Hematopoietic multipotent progenitor cell treated with erythropoietin and hydrocortisone succinate and interleukin-3 and kit ligand, for 6 days (in vitro differentiated cells): ENCODE measurements at places on chromosomes 12 and 14.

DNA sequence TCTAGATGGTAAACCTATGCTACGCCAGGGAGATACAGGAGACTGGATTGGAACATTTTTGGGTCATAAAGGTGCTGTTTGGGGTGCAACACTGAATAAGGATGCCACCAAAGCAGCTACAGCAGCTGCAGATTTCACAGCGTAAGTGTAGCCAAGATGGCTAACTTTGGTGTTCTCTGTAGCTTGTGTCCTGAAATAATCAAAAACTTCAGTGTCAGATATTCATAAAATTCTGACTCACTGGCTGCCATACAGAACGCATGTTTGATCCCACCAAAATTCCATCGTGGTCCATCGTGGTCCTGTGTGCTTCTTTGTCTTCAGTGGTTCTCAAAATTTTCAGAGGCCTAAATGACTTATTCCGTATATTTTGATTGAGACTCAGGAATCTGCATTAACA is 1.3 kb downstream of the STRAP start:
- DNase-seq = no peak

- peak; percentile 71 for DNase-seq
Observed at GRCh38 chr12:130818635-130819576, 20.1 kb downstream of the STX2 start.

GRCh38 chr12:102167821-102168604 is 29.6 kb downstream of the PMCH start:
- DNase-seq = no peak

DNA sequence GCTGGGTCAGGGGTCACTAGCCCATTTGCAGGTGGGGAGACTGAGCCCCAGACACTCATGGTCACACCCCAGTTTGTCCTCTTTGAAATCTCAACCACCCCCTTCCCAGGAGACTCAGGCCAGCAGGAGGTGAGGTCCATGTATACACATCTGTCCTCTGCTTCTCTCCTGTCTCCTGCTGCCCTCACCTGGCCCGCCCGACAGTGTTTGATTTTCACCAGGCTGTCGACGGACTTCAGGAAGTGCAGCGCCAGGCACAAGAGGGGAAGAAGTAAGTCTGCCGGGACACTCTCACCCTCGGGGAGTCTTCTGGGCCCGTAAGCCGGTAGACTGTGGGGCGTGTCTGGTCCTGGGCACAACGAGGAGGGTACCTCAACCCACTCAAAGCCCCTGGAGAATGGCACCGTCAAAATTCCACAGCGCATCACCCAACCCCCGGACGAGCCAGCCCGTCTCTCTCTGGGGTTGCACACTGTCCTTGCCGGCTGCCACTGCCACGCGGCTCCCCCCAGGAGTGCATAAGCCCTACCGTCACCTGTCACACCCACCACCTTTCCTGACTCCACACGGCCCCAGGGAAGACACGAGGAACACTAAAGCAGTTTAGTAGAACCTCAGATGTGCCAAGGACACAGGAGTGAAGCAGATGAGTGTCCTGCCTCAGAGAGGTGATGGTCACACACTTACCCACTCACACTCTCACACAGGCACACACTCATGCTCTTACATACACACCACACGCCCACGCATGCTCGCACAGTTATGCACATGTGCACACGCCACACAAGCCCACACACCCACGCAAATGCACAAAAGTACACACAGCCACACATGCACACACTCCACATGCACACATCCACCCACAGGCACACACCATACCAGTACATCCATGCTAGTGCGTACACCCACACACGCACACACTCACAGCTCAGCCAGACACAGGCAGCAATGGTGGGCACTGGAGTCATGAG is 13.1 kb upstream of the SIVA1 start:
- no peak for DNase-seq

- no peak for DNase-seq
Observed at GRCh38 chr12:12648951-12649650, 37.4 kb downstream of the CREBL2 start.

DNA sequence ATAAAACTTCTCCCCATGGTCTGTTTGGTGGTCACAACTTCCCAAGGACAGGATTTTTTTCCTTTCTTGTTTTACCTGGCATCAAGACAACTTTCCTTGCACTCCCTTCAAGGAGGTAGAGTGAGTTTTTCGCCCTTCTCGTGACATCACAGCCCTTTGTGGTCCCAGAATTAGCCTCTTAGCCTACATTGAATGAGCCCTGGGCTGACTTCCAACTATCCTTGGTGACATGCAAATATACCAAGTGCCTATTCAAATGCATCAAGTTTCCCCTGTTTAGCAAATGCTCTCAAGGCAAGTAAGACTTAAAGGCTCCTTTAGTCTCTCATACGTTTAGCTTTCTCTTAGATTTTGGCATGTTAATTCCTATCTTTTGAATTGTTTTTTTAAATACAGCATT is 36.6 kb downstream of the TC2N start:
- no peak for DNase-seq

DNA sequence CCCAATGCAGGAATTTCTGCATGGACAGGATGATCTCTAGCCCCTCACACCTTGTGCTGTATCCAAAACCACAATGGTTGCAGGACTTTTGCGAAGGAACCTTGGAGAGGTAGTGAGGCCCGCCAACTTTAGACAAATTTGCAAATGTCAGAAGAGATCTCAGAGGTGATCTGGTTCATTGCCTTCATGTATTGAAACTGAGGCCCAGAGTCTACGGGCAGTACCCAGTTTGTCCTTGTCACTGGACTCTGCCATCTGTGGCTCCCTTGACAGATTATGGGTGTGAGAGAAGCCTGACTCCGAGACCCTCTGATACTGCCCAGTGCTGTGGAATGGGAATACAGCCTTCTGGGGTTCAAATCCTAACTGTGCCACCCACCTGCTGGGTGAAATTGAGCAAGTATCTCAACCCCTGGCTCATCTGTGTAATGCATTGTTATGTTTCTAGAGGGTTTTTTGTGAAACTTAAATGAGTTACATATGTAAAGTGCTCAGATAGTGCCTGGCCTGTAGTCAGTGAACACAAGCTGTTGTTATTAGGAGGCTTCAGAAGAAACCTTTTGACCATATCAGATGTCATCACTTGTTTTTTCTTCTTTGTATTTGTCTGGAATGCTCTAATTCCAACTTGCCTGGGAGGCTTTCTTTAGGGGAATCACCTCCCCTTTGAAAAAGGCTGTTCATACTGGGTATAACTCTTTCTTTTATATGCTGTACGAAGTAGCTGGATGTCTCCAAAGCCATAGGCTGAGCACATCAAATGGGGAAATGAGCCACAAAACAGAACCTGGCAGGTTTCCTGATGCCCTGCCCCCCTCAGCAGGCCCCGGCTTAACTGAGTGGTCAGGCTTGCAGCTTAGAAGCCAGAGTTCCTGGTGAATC is 71.4 kb upstream of the SRSF5 start:
- peak; percentile 80 for DNase-seq

DNA sequence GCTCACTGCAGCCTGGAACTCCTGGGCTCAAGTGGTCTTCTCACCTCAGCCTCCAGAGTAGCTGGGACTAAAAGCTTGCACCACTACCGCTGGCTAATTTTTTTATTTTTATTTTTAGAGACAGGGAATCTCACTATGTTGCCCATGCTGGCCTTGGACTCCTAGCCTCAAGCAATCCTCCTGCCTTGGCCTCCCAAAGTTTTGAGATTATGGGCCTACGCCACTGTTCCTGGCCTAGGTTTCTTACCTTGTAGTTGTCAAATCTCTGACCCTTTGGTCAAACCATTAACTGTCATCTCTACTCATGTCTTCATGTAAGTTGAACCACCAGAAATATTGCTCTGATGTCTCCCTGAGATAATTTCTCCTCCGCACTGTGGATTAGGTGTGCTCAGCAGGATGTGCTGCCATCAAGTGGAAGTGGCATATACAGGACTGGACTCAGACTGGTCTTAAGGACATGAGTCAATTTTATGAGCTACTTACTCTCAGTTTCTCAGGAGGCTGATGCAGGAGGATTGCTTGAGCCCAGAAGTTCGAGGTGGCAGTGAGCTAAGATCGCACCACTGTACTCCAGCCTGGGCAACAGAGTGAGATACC is 28.5 kb downstream of the ACTR6 start:
- peak; percentile 60 for DNase-seq

GRCh38 chr14:52730709-52731111 is 744 bp downstream of the STYX start:
- peak; percentile 53 for DNase-seq

DNA sequence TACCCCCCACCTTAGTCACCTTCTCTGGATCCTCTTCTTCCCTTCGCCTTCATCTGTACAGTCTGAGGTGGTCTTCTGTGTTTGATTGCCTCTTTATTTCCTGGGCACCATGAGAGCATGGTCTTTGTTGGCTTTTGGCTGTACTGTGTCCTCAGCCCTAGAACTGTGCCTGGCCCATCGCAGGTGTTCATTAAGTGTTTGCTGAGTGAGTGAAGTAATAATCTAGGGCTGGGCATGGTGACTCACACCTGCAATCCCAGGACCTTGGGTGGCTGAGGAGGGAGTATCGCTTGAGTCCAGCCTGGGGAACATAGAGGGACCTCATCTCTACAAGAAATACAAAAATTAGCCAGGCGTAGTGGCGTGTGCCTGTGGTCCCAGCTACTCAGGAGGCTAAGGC is 13.9 kb downstream of the ALDH2 start:
- no peak for DNase-seq

DNA sequence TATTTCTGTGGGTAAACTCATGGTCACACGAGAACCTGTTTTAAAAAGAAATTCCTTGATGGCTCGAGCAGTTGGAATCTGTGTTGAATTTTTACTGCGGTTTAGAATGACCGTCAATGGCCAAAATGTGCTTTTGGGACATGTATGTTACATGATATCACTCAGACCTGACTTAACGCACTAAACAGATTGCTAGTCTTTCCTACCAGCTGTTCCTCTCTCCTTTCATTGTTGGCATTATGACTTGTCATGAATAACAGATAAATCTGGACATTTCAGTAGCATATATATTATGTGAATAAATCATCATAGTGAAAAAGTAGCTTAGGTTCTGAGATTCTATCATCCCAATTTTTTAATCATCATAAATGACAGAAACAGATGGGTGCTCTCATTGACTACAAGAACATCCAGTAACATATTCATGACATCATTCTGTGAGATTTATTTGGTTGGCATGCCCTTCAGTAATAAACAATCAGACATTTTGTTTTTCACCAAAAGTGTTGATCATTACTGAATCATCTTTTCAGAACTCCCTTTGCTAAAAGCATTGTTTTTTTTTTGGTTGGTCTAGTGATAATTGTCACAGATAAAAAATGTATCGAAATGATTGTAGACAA is 57.9 kb upstream of the NAV3 start:
- no peak for DNase-seq

DNA sequence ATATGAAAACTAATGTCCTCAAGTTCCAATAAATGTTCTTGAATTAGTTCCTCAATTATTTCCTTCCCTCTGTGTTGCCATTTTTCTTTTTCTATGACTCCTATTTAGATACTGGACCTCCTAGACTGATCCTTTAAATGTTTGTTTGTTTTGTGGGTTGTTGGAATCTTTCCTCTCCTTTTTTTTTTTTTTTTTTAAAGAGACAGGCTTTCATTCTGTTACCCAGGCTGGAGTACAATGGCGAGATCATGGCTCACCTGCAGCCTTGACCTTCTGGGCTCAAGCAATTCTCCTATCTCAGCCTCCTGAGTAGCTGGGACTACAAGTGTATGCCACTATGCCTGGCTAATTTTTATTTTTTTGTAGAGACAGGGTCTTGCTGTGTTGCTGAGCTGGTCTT is 9.6 kb downstream of the PRKAG1 start:
- no peak for DNase-seq

GRCh38 chr14:73795974-73796373 is 55.7 kb upstream of the PTGR2 start:
- no peak for DNase-seq

DNA sequence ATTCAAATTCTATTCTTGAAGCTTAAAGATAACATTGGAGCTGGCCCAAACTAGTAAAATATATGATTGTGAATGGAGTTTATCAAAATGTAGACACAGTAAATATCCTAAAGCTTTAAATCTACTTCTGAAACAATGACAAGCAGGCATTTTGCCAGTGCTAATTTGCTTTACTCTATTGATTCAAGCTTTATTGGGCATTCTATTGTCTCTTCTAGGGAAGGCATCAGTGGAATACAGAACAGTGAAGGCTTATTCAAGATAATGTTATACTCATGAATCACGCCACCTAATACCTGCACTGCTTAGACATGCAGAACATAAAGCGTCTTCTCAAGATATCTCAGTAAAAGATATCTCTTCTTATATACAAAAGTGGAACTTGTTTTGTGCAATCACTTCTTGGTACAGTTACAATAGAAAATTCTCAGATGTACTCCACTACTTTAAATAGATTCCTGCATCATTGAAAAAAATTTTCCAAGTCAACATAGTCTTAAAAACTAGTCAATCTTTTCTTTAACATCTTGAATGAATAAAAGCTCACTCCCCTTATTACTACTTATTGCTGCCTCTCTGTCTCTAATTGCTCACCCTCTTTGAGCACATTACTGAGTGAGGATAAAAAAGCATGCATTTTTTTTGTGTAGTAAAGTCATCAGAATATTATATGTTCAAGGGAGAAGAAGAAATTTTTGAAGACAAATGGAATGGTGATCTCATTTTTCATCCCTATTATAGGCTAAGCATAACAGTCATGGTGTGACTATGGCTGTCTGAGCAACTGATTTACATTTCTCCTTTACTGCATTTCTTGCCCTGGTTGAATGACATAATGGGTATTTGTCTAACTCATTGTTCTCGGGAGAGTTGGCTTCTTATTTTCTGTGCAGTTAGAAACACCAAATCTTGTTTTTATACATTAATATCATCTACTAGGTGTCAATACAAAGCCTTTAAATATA is 98.0 kb upstream of the E2F7 start:
- no peak for DNase-seq

DNA sequence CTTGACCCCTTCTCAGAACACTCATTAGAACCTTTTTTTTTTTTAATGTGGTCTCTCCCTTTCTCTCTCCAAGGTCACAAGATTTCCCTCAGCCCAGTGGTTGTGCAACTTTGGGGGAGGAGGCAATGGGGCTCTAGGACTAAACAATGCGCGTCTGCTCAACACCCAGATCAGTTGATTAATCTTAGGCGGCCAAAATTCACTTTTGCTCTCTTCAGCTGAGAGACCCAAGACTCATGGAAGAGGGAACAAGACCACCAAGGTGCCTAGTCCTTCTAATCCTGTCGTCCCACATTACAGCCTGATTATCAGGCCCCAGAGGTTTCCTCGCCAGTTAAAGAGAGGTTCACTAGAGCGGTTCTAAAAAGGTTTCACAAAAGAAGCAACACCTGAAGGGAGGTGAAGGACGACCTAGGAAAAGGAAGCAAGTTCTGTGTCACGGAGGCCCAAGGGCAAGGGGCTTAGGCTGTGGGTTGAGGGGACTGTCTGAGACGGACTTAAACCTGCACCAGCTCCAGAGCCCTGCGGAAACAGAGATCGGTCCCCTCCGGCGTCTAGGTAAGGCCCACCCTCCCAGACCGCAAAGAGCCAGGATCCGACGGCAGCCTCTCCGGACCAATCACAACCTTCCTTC is 824 bp upstream of the TARBP2 start:
- peak; percentile 84 for DNase-seq

- peak; percentile 48 for DNase-seq
Observed at GRCh38 chr14:23033801-23034497, 751 bp downstream of the PSMB5 start.

- DNase-seq = peak; percentile 66
Observed at GRCh38 chr14:60184905-60185555, 19.8 kb upstream of the DHRS7 start.
